ENCODE measurements at places on chromosomes 1 and 21.

- no peak for DNase-seq
Measured at GRCh38 chr21:30248844-30249243, 32.9 kb upstream of the CLDN8 start.

DNA sequence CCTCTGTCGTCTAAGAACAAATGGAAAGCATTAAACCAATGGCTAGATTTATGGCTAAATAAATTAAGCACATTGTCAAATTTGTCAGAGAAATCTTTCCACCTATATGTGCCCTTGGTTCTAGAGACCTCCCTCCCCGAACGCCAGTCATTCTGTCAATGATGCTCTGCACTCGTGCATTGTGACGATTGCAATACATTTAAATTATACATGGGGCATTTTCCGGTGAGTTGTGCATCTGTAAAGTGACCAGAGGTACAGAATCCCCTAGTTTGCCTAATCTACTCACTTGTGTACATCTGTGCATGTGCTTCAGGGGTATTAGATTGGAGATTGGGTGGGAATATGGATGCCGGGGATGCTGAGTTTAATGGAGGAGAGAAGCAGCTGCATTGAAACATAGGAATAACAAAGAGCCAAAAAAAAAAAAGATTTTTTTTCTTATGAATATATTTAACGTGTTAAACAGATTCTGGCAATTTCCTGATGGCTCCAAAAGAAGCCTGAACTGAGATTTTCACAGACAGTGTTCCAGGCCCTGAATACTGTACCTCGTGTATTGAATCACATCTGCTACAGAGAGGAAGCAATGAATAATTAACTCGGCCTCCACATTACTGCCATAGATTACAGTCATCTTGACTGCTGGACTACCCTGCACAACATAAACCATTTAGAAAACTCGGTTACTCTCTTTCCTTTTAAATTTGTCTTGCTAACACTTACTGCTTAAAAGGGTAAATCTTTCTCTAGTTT is 149.0 kb upstream of the C1orf87 start:
- no peak for DNase-seq

DNA sequence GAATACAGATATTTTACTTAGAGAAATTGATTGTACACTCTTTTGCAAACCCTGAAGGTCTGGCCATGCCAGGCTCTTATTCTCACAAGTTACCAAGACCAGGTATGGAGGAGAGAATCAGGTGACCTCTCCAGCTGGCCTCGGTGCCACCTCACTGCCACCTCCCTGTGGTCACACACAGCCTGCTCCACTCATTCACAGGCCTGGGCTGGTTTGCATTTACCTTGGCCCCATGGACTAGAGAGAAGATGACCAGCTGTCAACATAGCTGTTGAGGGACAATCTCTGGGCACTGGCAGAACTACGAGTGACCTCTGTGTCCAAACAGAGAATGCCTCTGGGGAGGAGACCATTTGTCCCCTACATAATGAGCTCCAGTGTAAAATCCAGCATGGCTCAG is 291.2 kb upstream of the RUNX1 start:
- no peak for DNase-seq

GRCh38 chr1:86335916-86336315 is 60.2 kb downstream of the ODF2L start:
- DNase-seq = no peak

- no peak for DNase-seq
Measured at GRCh38 chr21:39456665-39457064, 4.9 kb downstream of the SH3BGR start.

GRCh38 chr1:23544444-23545389 is 13.7 kb upstream of the E2F2 start:
- no peak for DNase-seq

DNA sequence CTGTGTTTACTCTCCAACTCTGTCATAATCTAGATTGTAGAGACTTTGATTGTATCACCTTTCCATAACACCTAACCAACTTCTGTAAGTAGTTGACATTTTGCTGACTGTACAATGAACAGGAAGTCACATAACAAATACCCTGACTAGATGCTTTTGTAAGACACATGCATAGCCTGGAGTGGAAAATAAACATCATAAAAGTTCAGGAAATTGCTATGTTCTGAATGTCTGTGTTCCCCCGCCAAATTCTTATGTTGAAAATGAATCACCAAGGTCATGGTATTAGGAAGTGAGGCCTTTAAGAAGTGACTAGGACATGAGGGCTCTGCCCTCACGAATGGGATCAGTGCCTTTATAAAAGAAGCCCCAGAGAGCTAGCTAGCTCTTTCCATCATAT is 40.4 kb upstream of the ZSWIM5 start:
- peak; percentile 43 for DNase-seq

DNA sequence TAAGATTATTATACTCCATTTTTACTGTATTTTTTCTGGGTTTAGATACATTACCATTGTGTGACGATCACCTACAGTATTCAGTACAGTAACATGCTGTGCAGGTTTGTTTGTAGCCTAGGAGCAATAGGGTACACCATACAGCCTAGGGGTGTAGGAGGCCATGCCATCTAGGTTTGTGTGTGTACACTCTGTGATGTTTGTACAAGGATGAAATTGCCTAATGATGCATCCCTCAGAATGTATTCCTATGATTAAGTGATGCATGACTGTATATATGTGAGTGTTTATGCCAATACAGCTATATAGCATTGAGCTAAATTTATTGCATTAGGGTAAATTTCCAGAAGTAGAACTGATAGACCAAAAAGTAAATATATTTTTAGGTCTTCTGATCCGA is 23.3 kb downstream of the TUFT1 start:
- DNase-seq = no peak

DNA sequence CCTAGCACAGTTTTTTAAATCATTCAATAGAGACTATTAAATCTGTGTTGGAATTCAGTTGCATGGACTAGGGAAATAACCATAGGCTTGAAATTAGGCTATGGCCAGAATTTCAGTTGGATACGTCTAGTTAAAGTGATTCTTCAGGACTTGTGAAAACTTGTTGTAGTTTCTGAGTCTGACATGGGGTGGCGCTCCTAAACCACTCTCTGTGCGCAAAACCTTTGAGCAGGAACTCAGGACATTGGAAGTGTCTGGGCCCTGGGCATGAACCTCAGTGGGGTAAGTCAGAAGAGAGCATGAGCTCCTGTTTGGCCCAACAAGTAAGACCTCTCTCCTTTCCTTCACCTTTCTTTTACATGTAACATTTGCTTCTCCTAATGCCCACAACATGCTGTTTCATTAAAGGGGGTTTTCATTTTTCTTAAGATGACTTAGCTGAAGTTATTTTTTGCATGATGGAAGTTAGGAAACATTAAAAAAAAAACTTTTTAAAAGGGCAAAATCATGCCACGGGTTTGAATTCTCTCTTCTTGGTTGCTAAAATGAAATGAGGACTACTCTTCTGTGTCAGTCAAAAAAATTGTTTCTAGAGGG is 17.1 kb upstream of the CCDC190 start:
- peak; percentile 38 for DNase-seq

DNA sequence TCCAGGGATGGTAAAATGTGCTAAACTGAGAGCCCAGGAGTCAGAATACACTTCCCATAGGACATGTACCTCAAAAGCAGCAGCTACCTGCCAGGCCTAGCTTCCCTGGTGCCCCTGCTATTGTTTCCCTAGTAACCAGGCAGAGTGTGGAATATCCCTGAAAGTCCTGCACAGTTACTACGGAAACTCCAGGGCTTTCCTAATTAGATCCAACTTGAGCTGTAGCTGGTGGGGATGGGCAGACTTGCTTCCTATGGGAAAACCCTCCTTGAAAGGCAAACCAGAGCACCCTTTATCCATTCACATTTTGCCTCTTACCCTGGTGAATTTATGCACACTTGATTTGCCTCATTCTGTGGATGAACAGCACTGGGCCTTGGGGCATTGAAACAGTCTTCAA is 559.9 kb upstream of the PBX1 start:
- no peak for DNase-seq

GRCh38 chr1:109503935-109504334 is 5.6 kb downstream of the AMIGO1 start:
- DNase-seq = no peak

DNA sequence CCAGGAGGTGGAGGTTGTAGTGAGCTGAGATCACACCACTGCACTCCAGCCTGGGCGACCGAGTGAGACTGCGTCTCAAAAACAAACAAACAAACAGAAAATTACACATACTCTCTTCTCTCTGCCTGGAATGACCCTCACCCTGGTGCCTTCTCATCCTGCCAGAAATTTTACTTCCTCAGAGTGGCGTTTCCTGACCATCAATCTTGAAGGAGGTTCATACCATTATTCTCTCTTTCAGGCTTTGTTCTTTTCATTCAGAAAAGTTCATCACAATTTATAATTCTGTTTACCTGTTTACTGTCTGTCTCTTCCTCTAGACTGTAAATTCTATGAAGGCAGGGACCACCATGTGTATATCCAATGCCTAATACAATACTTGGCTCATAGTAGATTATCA is 79.3 kb downstream of the RPS6KA1 start:
- no peak for DNase-seq

DNA sequence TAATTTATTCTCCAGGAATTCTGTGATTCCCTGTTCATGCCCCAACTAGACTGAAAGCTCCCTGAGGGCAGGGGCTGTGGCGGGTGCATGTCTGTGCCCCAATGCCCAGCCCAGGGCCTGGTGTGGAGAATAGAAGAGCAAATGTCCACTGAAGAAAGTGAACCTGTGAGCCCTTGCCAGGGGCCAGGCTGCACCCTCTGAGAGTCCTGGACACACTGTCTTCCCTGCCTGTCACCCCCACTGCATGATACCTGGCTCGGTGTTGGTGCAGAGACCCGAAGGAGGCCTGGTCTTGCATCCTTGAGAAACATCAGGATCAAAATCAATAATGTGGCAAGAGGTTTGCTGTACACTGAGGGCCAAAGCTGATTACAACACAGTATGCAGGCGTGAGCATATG is 69.8 kb upstream of the RUNX3 start:
- no peak for DNase-seq

DNA sequence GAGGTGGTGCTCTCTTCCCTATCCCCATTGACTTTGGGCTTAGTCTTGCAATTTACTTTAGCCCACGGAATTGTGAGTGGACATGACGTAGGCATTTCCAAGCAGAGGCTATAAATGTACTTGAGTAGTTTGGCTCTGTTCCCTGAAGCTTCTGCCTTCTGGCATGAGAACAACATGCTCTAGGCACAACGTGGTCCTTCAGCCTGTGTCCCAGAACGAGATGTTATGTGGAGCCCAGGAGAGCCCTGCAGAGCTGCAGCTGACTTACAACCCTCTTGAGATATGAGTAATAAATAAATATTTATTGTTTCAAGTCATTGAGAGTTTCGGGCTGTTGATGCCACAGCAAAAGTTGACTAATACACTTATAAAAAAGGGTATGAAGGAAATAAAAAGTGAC is 105.2 kb upstream of the HMGB4 start:
- peak; percentile 11 for DNase-seq

- peak; percentile 33 for DNase-seq
Measured at GRCh38 chr21:24259241-24259640, 1348.0 kb downstream of the MRPL39 start.

DNA sequence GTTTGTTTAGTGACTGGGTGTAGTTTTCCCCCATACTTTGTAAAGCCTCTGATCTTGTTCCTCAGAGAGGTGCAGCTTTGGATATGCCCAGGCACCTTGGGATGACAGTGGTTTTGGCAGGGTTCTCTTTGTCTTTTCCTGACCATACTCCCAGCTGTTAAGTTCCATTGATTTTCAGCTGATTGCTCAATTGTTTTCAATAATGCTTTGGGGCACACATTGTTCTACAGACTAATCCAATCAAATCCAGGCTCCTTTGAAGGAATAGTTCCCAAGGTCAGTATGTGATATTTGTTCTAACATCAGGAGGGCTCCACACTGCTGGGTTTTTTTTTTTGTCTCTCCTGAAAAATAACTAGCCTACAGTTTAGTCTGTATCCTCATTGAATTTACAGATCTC is 24.8 kb downstream of the PPP2R5A start:
- DNase-seq = no peak

DNA sequence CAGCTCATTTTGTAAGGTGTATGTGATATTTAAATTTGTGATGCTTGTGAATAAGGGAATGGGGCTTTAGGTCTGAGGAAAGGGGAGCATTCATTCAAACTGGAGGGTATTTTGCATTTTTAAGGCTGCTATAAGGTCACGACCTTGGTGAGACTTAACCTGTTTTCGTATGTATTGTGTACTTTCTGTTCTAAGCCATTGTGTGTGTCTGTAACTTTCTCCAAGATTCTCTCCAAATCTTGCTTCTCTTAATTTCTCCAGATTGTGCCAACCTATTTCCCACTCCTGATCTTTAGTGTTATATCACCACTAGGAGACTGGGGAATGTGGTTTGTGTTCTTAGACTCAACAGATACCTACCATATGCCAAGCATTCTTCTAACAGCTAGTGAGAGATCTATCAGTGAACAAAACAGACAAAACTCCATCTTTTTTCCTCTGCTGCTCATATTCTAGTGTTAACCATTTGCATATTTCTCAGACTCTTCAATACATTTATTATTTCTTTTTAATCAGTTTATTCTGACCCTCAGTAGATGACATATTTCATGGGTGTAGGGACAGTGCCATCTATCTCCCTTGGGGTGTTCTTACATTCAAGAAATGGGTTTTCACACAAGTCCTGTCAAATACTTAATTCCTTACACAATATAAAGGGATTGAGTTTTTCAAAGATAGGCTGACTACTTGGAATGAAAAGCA is 27.5 kb downstream of the ATP1B1 start:
- DNase-seq = no peak

DNA sequence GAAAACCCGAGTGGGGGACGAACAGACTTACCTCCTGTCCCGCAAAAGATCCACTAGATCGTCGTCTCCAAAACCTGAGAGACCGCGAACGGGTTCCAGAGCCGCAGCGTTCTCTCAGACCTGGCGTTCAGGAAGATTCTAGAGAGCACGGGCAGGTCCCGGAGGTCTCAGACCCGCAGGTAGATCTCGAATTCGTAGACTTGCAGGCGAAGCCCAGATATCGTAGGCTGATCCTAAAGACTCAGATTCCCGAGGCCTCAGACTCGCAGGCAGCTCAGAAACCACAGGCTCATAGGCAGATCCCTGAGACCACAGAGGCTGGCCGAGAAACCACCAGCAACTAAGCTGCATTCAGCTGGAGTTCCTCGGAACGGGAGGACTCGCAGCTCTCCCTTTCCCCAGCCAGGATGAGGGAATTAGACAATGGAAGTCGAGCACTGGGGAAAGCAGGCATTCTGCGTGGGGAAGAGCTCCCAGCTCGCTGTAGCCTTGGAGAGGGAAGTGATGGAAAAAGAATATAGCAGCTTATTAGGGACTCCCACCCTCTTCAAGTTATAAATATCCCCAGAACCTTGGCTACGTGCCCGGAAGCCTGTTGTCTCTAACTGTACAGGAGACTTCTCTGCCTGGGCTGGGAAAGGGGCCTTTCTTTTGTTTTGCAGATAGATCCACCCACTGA is at the start of gene ZNF436:
ZNF436 (minus strand) TSS at position 502 of the 679 bp plus-strand sequence. CDS start 1,831 bp downstream, outside the sequence.
- DNase-seq = peak; percentile 64

- DNase-seq = no peak
Measured at GRCh38 chr21:17813353-17813752, 5.8 kb downstream of the C21orf91 start.

- no peak for DNase-seq
Measured at GRCh38 chr21:45027241-45028196, 46.9 kb upstream of the ADARB1 start.

GRCh38 chr1:4523551-4523950 is 130.9 kb upstream of the AJAP1 start:
- no peak for DNase-seq

- no peak for DNase-seq
Measured at GRCh38 chr1:64304823-64305222, 101.4 kb downstream of the UBE2U start.
